Right renal cortex interstitium (tissue), 3 donors: ENCODE measurements at places on chromosomes 2 and 18. TPM values are rescaled to one million over a fixed set of nuclear protein-coding genes. Genes with fewer than 3 reads are reported as not detected.
A peak's percentile ranks its signal among the peaks of the same experiment; 100 is the strongest.

DNA sequence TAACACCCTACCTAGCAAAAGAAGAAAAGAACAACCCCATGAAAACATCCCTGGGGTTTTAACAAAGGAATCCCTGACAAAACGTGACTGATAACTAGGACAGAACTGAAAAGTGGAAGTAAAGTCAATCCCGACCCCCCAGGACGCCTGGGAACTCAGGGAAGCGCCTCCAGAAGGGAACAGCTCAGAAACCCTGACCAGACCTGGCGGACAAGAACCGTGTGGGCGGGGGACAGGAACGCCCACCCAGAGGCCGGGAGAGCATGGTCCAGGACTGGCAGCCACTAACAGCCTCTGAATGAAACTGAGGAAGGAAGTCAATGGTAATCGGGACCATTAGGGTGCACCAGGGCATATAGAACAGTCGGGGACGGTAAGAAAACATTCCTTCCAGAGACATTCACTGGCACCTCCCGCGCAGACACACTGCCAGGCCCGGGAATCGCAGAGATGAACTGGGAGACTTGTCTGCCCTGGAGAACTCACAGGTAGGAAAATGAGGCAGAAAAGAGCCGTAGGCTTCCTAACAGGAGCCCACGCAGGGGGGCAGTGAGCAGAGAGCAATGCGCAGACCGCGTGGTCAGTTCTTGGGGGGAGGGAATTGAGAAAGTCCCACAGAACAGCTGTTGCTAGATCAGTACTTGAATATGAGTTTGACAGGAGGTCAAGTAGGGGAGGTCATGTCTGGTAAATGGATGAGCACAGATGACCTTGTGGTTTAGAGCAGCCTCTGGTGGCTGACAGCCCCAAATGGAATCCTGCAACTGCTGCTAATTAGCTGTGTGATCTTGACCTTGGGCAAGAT is 1.3 kb upstream of the TBC1D8 start:
- peak; percentile 54 for DNase-seq

DNA sequence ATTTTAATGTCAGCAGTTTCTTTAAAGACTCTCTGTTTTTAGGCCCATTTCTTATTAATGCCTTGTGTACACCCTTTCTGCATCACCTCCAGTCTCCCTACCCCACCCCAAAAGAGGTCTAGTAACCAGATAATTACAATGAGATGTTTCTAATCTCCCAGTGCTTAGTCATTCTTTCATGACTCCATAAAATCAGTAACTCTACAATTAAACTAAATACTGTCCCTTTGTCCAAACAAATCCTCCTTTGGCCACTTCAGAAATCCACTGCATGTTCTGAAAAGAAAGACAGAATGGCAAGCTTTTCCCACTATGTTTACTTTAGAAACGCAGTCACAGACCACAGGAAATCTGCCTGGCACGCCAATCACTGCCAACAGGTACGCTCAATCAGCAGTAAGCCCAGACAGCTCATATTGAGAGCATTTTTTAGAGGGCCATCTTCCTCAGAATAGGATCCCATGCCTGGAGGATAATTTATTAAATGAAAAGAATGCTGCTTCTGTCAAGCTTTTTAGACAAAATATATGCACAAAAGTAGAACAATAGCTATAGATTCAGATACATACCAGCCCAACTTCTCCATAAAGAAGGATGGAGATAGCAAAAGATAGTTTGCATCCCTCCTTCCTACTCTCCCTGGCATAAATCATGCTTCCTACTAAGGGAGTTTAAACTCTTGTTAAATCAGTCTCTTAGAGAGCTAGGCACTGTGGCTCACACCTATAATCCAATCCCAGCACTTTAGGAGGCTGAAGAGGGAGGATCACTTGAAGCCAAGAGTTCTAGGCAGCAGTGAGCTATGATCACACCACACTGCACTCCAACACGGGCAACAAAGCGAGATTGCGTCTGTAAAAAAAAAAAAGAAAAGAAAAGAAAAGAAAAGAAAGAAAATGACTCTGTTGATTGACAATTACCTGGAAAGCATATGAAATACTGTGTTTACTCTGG is 14.6 kb downstream of the CLASP1 start:
- DNase-seq, result no peak

DNA sequence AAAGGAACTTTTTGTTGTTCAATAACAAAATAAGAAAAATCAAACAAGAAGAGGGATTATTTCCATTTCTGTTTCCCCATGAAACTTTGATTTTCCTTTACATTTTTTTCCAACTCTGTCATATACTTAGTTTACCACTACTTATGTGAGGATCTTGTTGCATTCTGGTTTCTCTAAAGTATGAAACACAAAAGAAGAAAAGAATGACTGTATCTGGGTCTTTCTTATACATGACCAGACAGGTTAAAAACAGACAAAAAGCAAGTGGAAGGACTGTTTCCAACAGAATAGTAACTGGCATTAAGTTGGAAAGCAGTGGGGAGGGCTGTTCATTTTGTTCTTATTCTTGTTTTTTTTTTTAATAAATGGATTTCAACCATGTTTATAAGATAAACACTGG is 1207.8 kb upstream of the FAM98A start:
- DNase-seq, result no peak

- DNase-seq, result no peak
Measured at GRCh38 chr2:42752816-42753813, 10.8 kb downstream of the OXER1 start.

DNA sequence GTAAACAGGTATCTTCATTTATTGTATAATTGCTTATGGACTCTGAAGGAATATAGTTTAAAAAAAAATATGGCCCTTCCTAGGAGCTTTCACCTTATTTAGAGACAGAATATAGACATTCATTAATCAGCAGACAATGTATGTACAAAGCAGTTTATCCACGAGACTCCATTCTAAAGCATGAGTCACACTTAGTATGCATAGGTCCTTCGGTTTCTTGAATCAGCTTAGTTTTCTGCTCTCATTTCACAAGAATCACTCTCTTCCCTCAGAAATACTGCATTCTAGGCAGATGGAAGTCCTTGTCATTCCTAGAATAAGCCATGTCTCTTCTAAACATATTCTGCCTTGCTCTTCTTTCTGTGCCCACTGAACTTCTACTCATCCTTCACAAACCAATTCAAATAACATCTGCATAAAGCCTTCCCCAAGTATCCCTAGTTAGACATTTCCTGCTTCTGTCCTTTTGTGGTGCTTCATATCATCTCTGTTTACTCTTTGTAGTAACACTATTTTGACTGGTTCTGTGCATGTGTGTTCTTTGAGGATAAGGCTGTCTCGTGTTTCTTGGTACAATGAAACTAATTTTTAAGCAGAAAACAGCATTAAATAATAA is 84.5 kb downstream of the PTRHD1 start:
- DNase-seq, result no peak

DNA sequence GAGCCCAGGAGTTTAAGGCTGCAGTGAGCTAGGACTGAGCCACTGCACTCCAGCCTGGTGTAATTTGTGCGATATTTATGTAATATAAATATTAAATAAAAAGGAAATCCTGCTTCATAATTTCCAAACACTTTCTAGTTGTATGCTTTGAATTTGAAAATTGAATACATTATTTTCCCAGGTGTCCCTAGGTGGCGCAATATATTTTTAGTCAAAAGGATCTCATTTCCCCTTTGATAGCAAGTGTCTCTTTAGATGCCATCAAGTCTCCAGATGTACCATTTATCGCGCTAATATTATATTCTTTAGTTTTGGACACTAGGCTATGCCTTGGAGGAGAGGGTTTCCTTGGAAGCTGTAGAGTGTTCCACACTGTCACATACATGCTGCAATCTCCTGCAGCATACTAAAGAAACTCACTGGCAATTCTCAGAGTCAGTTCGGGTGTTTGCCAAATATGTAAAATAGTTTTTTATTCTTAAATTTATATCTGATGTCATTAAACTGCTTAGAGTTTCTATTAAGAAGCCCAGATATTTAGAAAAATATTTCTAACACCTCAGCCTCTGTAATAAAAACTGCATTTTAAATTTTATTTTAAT is 5.6 kb upstream of the WDR7 start:
- DNase-seq, result no peak

- no peak for DNase-seq
Measured at GRCh38 chr18:21815101-21815500, 74.5 kb downstream of the MIB1 start.

DNA sequence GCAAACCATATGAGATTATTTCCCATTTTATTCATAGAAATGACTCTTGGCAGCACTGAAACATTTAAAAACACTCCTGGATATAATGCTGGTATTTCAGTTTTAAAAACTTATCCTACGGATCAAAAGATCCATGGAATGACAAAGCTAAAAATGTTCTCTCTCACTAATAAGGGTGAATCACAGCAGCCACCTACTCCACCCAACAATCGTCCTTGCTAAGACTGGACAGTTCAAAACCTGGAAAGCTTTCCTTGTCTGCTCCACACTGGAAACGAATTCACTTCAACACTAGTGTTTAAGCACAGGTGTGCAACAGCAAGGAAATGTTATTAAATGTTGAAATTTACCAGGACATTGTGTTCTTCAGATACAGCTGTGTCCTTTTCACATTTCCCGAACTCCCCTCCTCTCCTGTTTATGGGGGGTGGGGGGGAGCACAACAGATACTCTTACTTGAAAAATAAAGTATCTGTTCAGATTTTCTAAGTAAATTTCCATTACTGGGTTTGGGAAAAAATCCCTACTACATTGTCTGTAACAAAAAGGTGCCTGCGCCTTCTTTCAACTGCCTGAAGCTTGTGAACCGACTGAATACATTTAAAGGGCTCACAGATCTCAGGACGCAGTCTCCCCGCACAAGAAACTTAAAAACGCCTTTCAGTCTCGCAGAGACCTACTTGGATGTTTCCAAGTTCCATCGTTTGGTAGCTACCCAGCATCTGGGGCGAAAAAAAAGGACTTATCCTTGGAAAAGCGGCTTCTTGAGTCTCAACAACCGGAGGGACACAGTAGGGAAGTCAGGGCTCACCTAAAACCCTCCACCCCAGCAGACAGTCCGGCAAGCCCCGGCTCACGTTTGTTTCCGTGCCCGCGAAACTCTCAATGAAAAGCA is 1.3 kb downstream of the YWHAQ start:
- DNase-seq, result no peak

GRCh38 chr2:239162976-239163687 is 237.7 kb downstream of the HDAC4 start:
- no peak for DNase-seq

GRCh38 chr2:31296641-31297287 is 62.8 kb downstream of the EHD3 start:
- DNase-seq, result no peak

DNA sequence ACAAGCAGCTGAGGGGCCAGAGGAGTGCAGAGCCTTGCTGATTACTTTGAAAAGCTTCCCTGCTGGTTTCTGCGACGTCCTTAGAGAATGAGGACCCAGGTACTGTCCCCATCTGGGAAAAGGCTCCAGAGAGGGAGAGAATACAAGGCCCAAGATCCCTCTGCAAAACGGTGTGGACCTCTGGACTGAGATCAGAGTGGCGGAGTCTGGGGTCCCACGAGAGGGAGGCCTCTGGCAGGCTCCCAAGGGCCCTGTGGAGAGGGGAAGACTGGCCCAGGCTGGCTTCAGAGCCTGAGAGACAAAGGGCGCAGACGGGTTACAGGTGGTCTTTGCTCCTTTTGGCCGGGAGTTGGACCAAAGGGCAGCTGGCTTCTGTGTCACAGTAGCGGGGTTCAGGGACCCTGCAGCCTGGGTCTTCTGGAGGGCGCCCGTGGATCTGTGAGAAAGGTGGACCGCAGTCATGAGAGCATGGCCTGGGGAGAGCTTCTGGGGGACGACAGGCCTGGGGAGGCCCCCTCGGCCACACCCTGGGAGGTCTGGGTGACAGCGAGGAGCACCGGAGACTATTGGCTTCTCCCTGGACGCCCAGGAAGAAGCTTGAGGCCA is 805 bp downstream of the SNORC start:
- no peak for DNase-seq

- DNase-seq, result no peak
Measured at GRCh38 chr2:170017860-170018532, 160.0 kb upstream of the MYO3B start.

DNA sequence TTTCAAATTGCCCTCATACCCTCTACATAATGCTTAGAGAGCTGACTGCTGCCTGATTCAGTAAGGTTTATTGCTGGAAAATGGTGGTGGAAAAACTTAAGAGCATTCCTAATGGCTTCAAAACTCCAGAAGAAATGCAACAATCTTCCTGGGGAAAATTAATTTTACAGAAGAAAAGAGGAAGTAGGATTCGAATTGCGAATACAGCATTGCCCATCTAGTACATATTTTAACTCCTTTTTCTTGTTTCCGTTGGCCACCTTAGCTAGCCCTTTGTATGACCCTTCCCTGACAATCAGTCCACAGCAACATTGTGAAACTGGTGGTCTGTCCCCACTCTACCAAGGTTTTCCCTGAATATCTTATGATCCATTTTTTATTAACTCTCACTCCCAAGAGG is 224.7 kb downstream of the MTX2 start:
- no peak for DNase-seq

DNA sequence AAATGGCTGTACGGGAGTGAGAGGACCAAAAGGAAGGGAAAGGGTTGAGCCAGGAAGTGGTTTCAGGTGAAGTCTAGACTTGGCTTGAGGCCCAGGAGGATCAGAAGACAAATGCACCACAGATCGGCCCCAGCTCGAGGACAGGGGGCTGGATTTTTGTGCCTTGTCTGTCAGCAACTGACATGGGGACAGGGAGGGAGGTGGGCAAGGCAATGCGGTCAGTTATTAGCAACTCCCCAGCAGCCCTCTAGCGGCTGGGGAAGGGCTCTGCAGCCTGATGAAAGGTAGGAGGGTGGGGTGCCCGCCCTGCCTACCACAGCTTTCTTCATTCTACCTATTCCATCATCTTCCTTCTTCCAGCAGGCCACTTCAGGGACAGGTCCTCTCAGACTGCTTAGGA is 50.0 kb downstream of the CPO start:
- no peak for DNase-seq

DNA sequence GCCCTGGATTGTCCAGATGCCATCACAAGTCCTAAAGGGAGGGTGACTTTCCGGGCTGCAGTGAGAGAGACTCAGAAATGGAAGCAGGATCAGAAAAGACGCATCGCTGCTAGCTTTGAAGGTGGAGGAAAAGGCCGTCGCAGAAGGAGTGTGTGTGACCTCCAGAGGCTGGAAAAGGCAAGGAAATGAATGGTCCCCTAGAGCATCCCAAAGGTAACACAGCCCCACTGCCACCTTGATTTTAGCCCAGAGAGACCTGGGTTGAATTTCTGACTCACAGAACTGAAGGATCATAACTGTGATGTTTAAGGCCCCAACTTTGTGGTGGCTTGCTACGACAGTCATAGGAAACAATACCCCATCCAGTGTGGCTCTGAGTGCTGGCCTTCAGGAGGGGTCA is 8.6 kb upstream of the NCK2 start:
- no peak for DNase-seq

MAP3K19 gene
- polyA plus RNA-seq, result 0.58 TPM

SPDYA gene
- 1.7 TPM for polyA plus RNA-seq

SLC30A3 gene
- 5.5 TPM for polyA plus RNA-seq

HSPE1 gene
- polyA plus RNA-seq, result 330 TPM

DSC3 gene
- polyA plus RNA-seq, result 1.7 TPM

ZBTB7C gene
- polyA plus RNA-seq, result 13.9 TPM

GDF7 gene
- polyA plus RNA-seq, result 1.9 TPM

TP53I3 gene
- 42.9 TPM for polyA plus RNA-seq

PTPN18 gene
- 27.7 TPM for polyA plus RNA-seq

FBLN7 gene
- polyA plus RNA-seq, result 12.5 TPM

EPHA4 gene
- polyA plus RNA-seq, result 53.1 TPM
